Neural cell (in vitro differentiated cells): ENCODE measurements at places on chromosomes 4 and X. TPM values are rescaled to one million over a fixed set of nuclear protein-coding genes. Genes with fewer than 3 reads are reported as not detected.

The TCEAL6 gene
- polyA plus RNA-seq: not detected in 2 replicates

The KIF4A gene
- 1.1 and 2.7 TPM in 2 replicates for polyA plus RNA-seq

The RTL3 gene
- not detected in 2 replicates for polyA plus RNA-seq

The TMEM154 gene
- 0.04 TPM in 1 of 2 replicates, not detected in the other for polyA plus RNA-seq

The FABP2 gene
- polyA plus RNA-seq: not detected in 2 replicates

The ADAMTS3 gene
- polyA plus RNA-seq: 0.20 and 0.34 TPM in 2 replicates
